Activated T-helper 1 cell treated with Interleukin-2 at 50 U/mL for 16 hours (primary cell): ENCODE measurements at places on chromosomes 16 and 17.

GRCh38 chr17:79399610-79400144, 211.2 kb downstream of the RBFOX3 start:
- DNase-seq, result no peak

- DNase-seq, result no peak
These were observed 14.7 kb upstream of the KLHL36 start for GRCh38 chr16:84633622-84634021.

- no peak for DNase-seq
These were observed 44.7 kb upstream of the PRSS54 start for GRCh38 chr16:58339452-58339981.

- DNase-seq, result no peak
These were observed 374.0 kb upstream of the ASIC2 start for GRCh38 chr17:33667052-33667509.

DNA sequence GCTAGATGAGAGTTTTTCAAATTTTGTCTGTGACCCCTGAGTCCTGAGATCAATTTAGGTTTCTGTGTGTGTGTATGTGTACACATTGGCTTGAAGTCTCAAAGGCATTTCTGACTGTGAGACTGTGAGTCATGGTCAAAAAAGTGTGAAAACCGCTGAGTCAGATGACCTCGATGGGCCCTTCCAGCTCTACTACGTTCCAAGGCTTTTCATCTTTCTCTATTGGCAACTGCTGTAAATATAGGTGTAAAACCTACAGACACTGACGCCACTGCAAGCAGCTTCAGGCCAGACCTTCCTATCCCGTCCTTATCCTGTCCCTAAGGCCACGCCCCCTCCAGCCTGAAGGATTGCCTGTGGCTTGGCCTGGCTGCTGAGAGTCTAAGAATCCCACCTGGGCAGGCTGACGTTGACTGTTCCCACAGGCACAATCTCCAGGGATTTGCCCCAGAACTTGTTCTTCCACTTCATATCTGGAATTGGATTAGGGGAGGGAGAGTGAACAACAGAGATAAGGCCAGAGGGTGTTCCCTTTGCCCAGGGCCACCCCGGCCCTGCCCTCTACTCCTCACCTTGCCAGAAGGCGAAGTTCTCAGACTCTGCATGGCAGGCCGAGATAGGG, 11.3 kb downstream of the OSBPL7 start:
- no peak for DNase-seq

DNA sequence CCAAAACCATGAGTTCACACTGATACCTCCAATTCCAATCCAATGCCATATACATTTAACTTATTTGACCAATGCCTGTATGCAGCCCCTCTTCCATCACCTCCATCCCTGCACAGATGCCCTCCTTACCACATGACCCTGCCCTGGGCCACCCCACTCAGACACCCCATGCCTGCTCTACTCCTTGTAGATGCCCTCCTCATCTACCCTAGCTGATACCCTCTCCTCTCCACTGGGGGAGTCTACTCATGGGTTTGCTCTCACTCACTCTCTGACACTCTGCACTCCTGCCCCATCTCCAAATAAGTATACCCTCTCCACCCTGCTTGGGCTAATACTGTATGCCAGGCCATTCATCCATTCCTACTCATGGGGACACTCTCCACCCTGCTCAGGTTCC, 16.0 kb upstream of the CMTM4 start:
- no peak for DNase-seq

DNA sequence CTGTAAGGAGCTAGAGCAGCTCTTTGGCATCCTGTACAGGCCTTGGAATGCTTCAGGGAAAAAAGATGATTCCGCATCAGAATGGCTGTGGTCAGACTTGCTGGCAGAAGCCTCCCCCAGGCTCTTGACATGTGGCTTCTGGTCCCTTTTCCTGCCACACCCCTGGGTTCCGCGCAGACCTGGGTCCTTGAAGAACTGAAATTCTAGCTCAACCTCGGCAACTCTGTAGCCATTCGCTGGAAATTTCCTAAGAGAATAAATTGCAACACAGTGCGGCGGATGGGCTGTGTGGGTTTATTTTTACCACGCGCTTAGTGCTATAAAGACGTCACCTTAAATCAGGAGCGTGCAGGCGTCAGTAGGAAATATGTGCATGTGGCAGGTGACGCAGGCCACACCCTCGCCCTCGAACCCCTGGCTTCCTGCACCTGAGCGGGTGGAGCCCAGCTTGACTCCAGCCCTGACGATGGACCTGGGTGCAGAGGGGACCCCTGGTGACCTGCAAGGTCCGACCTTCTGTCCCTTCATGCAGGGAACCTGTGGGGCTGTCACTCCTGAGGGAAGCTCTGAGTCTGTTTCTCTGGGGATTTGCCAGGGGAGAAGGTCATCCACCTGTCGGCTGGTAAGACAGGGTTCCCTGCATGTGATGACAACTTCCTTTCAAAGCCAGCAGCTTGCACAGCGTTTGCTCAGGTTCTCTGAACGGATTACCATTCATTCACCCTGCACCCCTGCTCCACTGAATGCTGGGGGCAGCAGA, 46.3 kb downstream of the METRNL start:
- no peak for DNase-seq

DNA sequence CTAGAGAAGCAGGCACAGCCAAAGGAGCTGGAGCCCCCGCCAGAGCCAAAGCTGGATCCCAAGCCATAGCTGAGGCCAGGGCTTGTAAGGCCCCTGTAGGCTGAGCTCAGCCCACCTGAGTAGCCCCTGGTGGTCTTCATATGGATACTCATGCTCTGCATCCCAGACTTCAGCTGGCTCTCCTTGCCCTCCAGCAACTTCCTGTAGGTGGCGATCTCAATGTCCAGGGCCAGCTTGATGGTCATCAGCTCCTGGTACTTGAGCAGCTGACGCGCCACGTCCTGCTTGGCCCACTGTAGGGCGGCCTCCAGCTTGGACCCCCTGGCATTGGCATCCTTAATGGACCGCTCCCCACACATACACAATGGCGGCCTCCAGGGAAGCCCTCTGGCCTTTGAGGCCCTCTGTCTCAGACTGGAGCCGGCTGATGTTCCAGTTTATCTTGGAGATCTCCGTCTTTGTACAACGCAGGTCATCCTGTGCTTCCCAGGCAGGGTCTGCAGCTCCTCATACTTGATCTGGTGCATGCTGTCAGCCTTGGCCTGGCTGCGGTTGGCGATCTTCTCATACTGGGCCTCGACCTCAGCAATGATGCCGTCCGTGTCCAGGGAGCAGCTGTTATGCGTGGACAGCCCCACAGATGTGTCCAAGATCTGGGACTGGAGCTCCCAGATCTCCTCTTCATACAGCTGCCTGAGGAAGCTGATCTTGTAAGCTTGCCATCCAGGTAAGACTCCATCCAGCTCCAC, 28.9 kb downstream of the IKZF3 start:
- DNase-seq, result no peak

- no peak for DNase-seq
These were observed 116.9 kb upstream of the CACNG3 start for GRCh38 chr16:24139282-24139681.

DNA sequence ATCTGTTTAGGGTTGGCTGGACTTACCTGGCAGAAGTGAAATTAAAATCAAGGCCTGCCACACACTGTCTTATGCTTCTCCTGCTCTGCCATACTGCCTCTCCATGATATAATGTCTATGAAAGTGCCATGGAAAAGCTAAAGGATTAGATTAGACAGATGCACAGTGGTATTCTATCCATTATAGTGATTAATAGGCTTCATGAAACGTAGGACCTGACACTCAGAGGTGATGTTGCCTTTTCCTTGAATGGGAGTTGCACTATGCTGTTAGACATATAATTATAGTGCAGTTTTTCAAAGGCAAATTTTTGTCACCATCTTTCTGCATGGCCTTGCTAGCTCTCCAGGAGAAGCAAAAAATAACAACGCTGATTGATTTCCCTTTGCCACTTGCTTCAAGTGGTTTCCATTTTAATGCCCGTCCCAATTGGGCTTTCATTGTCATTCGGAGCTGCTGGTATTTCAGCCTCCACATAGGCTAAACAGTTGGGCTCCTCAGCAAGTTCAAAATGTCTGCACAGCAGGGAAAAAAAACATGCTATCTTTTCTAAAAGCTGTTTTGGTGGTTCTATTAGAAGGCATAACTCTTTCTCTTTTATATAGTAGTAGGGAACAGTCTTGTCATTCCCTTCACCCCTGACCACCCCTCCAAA, 502.8 kb upstream of the GOT2 start:
- DNase-seq, result no peak

DNA sequence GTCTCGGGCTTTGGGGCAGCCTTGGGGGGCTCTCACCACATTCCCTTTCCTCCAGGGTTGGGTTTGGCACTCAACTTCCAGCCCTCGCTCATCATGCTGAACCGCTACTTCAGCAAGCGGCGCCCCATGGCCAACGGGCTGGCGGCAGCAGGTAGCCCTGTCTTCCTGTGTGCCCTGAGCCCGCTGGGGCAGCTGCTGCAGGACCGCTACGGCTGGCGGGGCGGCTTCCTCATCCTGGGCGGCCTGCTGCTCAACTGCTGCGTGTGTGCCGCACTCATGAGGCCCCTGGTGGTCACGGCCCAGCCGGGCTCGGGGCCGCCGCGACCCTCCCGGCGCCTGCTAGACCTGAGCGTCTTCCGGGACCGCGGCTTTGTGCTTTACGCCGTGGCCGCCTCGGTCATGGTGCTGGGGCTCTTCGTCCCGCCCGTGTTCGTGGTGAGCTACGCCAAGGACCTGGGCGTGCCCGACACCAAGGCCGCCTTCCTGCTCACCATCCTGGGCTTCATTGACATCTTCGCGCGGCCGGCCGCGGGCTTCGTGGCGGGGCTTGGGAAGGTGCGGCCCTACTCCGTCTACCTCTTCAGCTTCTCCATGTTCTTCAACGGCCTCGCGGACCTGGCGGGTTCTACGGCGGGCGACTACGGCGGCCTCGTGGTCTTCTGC, 8.4 kb downstream of the SLC16A3 start:
- DNase-seq, result no peak

- DNase-seq, result no peak
These were observed 17.5 kb downstream of the FANCA start for GRCh38 chr16:89798832-89799370.

- no peak for DNase-seq
These were observed 11.8 kb upstream of the JPT2 start for GRCh38 chr16:1666316-1666715.

GRCh38 chr17:39225308-39225958, at the start of gene STAC2:
STAC2 (minus strand) TSS chr17:39225945; CDS start chr17:39225502, 443 bp downstream.
- DNase-seq, result no peak

DNA sequence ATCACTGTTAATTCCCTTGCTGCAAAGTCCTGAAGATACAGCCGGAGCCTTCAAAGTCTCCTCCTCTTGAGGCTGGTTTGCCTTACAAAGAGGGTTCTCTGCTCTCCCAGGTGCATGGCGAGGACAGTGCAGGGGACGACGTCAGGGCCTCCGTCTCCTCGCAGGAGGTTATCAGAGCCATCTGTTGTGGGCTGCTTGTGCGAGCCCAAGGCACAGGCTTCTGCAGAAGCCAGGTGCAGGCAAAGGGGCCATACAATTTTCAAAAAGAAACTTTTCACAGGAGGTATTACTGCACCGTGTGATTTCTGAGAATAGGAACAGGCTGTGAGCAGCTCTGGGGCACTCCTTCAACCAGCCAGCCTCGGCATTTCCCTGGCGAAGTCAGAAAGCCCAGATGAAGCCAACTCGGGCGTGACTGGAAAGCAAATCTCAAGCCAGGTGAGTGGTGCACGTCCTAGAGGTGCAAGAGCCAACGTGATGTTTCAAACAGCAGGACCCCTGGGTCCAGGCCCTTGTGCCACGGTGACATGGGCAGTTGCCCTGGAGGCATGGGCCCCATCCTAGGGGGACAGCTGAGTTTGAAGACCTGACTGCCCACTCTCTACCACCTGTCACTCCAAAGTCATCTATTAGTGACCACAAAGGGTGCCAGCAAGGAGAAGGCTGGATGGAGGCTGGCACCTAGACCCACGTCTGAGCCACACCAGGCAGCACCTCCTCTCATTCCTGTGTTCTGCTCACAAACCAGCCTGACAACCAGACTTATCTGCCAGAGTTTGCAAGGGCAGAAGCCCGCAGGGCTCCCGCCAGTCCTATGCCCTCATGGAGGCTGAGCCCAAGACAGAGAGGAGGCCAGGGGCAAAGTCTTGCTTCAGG, 68.6 kb downstream of the SMPD3 start:
- no peak for DNase-seq

GRCh38 chr17:40157973-40158372, 17.6 kb downstream of the CASC3 start:
- DNase-seq, result no peak

- no peak for DNase-seq
These were observed 2.9 kb downstream of the HIGD1B start for GRCh38 chr17:44850612-44851011.

DNA sequence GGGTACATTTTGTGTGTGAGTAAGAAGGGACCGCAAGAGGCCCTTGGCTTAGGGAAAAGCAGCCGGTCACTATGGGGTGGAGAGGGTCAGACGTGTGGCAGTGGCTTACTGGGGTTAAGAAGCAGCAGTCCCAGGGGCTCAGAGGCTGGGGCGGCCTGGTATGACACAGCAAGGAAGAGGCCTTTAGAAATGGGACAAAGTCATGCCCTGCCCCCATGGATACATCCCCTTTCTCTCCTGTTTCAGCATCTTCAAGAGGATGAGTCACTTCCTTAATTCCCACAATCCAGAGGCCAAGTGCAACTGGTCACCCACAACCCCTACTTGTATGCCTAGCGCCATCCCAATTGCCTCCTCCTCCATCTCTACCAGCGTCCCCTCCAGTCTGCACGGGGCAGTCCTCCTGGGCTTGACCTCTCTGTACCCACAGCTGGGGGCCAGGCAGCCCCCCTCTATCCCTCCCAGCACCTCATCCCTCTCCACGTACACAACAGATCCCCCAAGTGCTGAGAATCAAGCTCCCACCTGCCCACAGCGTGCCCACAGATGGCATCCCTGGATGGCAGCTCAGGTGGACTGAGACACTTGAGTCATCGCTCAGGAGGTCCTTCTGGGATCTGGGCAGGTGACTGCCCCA, 6.9 kb upstream of the EFTUD2 start:
- DNase-seq, result no peak

DNA sequence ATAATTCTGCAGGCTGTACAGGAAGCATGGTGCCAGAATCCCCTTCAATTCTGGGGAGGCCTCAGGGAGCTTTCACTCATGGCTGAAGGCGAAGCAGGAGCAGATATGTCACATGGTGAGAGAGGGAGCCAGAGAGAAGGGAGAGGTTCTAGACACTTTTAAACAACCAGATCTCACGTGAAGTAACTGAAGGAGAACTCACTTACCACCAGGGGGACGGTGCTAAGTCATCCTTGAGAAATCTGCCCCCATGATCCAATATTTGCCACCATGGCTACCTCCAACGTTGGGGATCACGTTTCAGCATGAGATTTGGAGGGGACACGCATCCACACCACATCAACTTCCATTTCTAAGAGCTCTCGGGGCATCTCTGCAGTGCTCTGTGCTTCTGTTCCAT, 37.4 kb upstream of the GNA13 start:
- DNase-seq, result no peak

GRCh38 chr17:8632061-8632460, 1.5 kb upstream of the MYH10 start:
- no peak for DNase-seq

GRCh38 chr16:3173892-3174617, 13.9 kb upstream of the OR1F1 start:
- DNase-seq, result no peak

DNA sequence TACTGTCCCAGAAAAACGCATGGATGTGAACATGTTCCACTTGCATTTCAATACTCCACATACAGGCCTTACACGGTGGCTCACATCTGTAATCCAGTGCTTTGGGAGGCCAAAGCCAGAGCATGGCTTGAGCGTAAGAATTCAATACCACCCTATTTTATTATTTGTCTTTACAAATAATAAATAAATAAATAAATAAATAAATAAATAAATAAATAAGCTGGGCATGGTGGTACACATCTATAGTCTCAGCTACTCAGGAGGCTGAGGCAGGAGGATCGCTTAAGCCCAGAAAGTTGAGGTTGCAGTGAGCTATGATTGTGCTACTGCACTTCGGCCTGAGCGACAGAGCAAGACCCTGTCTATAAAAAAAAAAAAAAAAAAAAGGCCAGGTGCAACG, 53.9 kb downstream of the PLXDC1 start:
- DNase-seq, result no peak
